ENCODE measurements at places on chromosomes 4 and X. TPM values are rescaled to one million over a fixed set of nuclear protein-coding genes. Genes with fewer than 3 reads are reported as not detected.

Gene SOWAHB
- total RNA-seq = not detected

Gene TRPC5OS
- not detected for total RNA-seq

Gene ODAM
- total RNA-seq = not detected

Gene ALAS2
- total RNA-seq = not detected

Gene CNGA1
- total RNA-seq = not detected

Gene GIMD1
- not detected for total RNA-seq

Gene ZNF185
- total RNA-seq = 9.2 TPM

Gene TSPAN6
- total RNA-seq = 117 TPM

Gene SRPX
- 99.4 TPM for total RNA-seq

Gene SLC4A4
- total RNA-seq = not detected

Gene MUC7
- not detected for total RNA-seq

Gene HPGDS
- total RNA-seq = not detected

Gene ARR3
- total RNA-seq = not detected

Gene ATP8A1
- 32.3 TPM for total RNA-seq

Gene TMEM31
- not detected for total RNA-seq

Gene USP51
- total RNA-seq = 0.87 TPM

Gene NCBP2L
- total RNA-seq = not detected

Gene GYPE
- total RNA-seq = not detected

Gene ENPP6
- total RNA-seq = not detected

Gene CABS1
- total RNA-seq = not detected

Gene TMPRSS11A
- not detected for total RNA-seq

Gene ARMCX1
- 39.7 TPM for total RNA-seq

Gene CFP
- total RNA-seq = under 0.01 TPM

Gene TEX13D
- total RNA-seq = not detected

Gene CTAG2
- total RNA-seq = not detected

Gene ARHGEF38
- total RNA-seq = not detected

Gene ASB9
- 2.6 TPM for total RNA-seq

Gene PCDH10
- 0.22 TPM for total RNA-seq

Gene VAMP7
- total RNA-seq = 32.7 TPM

Gene RGN
- 0.65 TPM for total RNA-seq

Gene SPANXN4
- total RNA-seq = not detected

Measured in lung microvascular endothelial cell (primary cell).